ENCODE measurements at places on chromosomes 6 and 20. TPM values are rescaled to one million over a fixed set of nuclear protein-coding genes. Genes with fewer than 3 reads are reported as not detected.

Gene TNNC2
- total RNA-seq = 0.57 TPM

Gene ADGRF1
- 70.0 TPM for total RNA-seq

Gene CAGE1
- total RNA-seq = not detected

Gene PEX3
- 35.7 TPM for total RNA-seq

Gene LCA5
- total RNA-seq = 5.8 TPM

Gene TCP11
- total RNA-seq = not detected

Gene FRK
- total RNA-seq = 11.5 TPM

Gene TGM3
- not detected for total RNA-seq

Gene DLL1
- 16.1 TPM for total RNA-seq

Gene SLC26A8
- 0.18 TPM for total RNA-seq

Gene IRF4
- 12.1 TPM for total RNA-seq

Gene ZBTB46
- total RNA-seq = 10.2 TPM

Gene DSP
- total RNA-seq = 67.6 TPM

Gene CDSN
- total RNA-seq = not detected

Gene SEMG1
- total RNA-seq = not detected

Measured in ureter (tissue), 1 donor.